ENCODE measurements at places on chromosomes 16 and 17. TPM values are rescaled to one million over a fixed set of nuclear protein-coding genes. Genes with fewer than 3 reads are reported as not detected.
A peak's percentile ranks its signal among the peaks of the same experiment; 100 is the strongest.

DNA sequence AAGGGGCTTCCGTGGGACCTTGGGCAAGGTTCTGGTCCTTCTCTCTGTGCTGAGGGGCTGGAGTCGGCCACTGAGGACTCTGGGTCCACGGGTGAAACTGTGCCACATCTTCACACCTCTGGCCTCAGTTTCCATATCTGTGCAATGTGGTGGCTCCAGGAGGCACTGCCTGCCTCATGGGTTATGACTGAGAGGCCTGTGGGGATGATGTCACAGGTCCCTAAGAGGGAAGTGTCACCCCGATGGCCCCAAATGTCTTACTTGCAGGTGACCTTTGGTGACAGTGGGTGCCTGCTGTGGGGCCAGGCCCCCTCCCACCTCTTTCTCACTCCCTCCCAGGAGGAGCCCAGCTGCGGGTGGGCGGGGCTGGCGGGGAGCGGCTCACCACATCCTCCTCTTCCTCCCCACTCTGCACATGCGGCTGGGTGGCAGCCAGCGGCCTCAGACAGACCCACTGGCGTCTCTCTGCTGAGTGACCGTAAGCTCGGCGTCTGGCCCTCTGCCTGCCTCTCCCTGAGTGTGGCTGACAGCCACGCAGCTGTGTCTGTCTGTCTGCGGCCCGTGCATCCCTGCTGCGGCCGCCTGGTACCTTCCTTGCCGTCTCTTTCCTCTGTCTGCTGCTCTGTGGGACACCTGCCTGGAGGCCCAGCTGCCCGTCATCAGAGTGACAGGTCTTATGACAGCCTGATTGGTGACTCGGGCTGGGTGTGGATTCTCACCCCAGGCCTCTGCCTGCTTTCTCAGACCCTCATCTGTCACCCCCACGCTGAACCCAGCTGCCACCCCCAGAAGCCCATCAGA, at the start of gene IL21R:
IL21R (plus strand) TSS at position 407 of the 801 bp plus-strand sequence. CDS start 27,898 bp downstream, outside the sequence.
- DNase-seq: peak; percentile 32

DNA sequence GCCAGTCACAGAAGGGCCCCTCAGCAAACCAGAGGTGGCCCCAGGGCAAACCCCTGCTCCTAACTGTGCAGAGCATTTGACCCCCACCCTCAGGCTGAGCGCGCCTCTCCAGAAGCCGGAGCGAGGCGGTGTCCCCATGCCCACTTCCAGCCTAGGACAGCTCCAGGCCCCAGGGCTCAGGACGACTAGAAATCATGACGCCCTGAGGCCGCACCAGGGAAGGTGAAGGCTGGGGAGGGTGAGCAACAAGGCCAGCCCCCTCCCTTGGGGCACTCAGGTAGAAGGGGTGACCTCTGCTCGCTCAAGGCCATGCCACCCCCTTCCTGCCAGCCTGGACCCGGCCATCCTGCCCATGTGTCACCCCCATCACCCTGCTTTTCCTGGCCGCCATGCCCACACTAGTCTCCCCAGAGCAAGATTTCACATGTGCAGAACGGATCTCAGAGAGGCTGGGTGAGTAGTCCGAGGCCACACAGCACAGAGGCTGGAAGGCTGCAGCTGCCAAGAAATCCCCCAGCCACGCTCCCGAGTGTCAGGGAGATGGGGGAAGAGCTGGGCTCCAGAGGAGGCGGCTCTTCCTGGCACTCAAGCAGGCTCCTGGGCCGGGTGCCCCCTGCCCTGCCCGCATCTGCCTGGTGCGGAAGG, 2.1 kb upstream of the PVALEF start:
- DNase-seq: no peak

DNA sequence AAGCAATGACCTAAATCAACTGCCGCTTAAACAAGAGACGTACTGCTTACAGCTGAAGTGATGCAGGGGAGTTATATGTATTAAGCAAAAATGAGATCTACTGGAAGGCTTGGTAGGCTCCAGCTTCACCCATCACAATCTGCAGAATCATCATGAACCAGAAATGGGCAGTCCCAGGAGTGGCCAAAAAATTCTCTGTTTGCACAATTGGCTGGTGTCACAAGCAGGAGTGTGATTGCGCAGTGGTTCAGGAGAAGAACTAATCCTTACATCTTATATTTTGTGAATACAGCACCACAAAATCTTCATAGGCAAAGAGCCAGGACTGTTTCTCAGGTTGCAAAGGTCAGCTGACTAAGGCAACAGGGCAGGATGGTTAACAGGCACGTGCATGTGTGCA, 75.9 kb downstream of the CES1 start:
- DNase-seq: no peak

- no peak for DNase-seq
Observed at GRCh38 chr17:43543300-43543699, 2.8 kb downstream of the ETV4 start.

DNA sequence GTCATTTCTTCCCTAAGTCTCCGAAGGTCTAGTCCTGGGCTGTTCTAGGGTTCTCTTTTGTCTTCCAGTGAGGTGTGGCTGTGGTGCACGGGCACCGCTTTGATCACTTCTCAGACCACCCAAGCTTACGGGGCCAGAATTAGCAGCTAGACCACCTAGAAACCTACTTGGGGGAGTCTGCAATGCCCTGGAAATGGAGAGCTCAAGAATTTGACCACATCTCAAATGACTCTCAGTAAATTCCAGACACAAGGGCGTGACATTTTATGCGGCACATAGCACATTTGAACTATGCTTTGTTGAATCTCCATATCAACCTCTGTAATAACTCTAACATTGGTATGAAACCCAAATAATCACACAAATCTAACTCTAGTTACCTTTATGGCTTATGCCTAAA, 24.9 kb downstream of the TRIM16 start:
- no peak for DNase-seq

The SDR42E2 gene
- not detected for total RNA-seq

The MPP3 gene
- total RNA-seq: 5.8 TPM

The NACA2 gene
- total RNA-seq: not detected

Measured in kidney (tissue), 22 donors.